Osteocyte (in vitro differentiated cells): ENCODE measurements at places on chromosomes 6 and 20. TPM values are rescaled to one million over a fixed set of nuclear protein-coding genes. Genes with fewer than 3 reads are reported as not detected.

Gene GATA5
- not detected in 2 replicates for total RNA-seq

Gene RAET1L
- not detected in 2 replicates for total RNA-seq

Gene PKIB
- total RNA-seq = 28.7 and 35.0 TPM in 2 replicates

Gene SDCBP2
- total RNA-seq = 0.97 and 1.6 TPM in 2 replicates

Gene GPX5
- total RNA-seq = not detected in 2 replicates

Gene RRAGD
- 4.5 TPM in 2 replicates for total RNA-seq

Gene DEFB127
- total RNA-seq = not detected in 2 replicates

Gene SLC22A7
- not detected in 2 replicates for total RNA-seq

Gene C6orf118
- total RNA-seq = not detected in 2 replicates

Gene SOX18
- 1.2 and 2.0 TPM in 2 replicates for total RNA-seq

GRCh38 chr6:10556992-10557391, 35.8 kb downstream of the GCNT2 start:
- H3K27me3 ChIP-seq = peaks cover 39% of the 10 kb centered on the region
- no peaks in the 10 kb centered on the region for H3K36me3 ChIP-seq
- H3K4me3 ChIP-seq = no peak overlapping the region
- peaks cover 28% of the 10 kb centered on the region for H3K4me1 ChIP-seq
- no peak overlapping the region for H3K27ac ChIP-seq

DNA sequence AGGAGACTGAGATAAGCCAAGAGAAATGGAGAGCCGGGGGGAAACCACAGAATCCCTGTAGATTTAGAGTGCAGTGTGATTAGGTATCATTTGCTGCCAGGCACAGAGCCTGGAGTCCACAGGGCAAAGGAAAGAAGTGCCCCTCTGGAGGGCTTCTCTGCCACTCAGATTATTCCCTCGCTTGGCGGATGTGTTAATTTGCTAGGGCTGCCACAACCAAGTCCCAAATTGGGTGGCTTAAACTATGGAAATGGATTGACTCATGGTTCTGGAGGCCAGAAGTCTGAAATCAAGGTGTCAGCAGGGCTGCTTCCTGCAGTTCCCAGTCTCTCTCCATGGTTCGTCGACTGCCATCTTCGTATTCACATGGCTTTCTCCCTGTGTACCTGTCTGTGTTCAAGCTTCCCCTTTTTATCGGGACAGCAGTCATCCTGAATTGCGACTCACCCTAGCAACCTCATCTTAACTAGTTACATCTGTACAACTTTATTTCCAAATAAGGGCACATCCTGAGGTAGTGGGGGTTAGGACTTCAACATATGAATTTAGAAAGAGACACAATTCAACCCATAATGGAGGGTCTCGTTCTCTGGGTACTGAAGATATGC, 122.2 kb downstream of the ANKRD60 start:
- H3K27ac ChIP-seq = no peak overlapping the region
- H3K4me1 ChIP-seq = peaks cover 9% of the 10 kb centered on the region
- H3K27me3 ChIP-seq = no peaks in the 10 kb centered on the region
- H3K36me3 ChIP-seq = no peaks in the 10 kb centered on the region
- peak; percentile 54 for DNase-seq
- H3K4me3 ChIP-seq = no peak overlapping the region

DNA sequence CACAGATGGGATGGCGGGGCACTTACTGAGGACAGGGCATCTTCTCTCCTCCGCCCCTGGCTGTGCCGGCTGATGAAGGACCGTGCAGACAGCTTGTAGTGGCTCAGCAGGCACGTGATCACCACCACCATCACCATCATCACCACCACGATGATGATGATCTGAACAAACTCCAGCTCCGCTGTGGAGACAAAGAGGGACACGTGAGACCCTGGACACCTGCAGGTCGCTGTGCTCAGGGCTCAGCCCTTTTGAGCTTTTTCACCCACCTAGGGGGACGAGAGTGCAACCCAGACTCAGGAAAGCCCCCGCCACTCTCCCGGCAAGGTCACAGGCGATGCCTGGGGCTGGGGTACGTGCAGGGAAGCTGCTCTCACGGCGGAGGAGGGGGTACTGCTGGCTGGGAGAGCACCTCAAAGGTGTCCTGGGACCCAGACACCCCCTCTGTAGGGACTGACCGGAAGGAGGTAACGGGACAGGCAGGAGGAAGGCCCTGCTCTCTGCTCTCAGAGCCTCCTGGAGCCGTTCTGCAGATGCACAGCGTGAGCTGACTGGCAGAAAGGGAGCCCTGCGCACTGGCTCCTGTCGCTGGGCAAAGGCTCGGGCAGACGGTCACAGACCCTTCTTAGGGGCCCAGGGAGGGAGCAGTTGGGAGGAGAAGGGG, 39.4 kb upstream of the ZBP1 start:
- H3K27me3 ChIP-seq = no peaks in the 10 kb centered on the region
- peak; percentile 79 for DNase-seq
- peaks cover 21% of the 10 kb centered on the region for H3K36me3 ChIP-seq
- no peak overlapping the region for H3K4me3 ChIP-seq

DNA sequence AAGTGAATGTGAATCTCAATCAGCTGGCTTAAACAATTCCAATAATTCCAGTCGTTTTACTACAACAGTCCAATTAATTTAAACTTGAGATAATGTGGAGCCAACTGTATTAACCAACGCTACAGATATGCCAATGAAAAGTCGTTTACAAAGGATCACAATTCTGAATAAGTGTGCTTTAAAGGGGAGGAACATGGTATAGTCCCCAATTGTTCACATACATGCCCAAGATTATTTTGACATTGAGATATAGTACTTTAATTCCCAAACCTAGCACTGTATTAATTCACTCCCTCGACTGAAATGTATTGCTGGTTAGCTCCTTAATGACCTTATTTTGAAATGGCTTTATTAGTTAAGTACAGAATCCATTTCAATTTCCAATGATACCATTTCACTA, 2.5 kb downstream of the AKIRIN2 start:
- H3K36me3 ChIP-seq = peaks cover 1% of the 10 kb centered on the region
- DNase-seq = no peak
- H3K4me1 ChIP-seq = peaks cover 50% of the 10 kb centered on the region
- no peaks in the 10 kb centered on the region for H3K27me3 ChIP-seq

DNA sequence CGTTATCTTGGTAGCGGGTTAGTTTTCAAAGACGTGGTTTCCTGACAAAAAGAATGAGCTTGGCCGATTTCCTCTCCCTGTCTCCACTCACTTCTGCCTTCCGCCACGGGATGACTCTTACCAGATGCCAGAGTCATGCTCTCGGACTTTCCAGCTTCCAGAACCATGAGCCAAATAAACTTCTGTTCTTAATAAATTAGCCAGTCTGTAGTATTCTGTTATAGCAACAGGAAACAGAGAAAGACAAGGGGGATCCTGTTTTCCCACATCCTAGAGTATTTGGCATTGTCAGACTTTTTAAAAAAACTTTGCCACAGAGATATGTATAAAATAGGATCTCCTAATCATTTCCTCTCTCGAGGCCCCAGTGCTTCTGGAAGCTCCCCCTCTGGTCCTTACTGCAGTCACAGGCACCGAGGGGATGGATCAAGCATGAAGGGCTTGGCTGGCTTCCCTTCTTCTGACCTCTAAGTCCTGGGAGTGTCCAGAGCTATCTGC, 84.9 kb upstream of the NAA20 start:
- no peak overlapping the region for H3K4me3 ChIP-seq
- peaks cover 7% of the 10 kb centered on the region for H3K36me3 ChIP-seq
- DNase-seq = no peak
- H3K4me1 ChIP-seq = peaks cover 9% of the 10 kb centered on the region

DNA sequence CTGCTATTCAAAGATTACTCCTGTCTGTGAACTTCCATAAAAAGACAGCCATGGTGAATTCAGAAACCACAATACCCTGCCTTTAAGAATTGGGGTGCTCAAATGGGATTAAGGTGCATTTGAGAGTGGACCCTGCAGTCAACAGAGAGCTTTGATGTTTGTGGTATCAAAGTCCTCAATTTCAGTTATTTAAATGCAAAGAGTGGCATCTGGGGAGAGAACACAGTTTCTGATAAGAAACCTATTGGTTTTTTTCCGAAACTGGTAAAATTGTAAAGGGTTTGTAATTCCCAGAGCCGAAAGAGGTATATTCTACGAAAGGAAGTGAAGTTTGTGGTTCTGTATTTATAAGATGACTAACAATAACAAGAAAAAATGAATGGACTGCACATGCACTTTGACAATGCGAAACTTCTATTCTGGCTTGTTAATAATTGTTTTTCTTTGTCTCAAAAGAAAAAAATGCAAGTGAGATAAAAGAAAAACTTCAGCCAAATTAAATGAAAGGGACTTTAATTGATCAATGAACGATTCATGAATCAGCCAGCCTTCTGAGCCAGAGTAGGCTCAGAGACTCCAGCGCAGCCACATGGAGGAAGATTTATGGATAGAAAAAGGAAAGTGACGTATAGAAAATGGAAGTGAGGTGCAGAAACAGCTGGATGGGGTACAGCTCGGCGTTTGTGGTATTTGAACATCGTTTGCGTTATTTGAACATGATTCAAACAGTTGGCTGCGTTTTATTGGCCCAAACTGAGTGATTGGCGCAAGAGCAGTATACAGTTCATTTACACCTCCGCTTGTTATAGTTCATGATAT, 70.5 kb upstream of the DUSP22 start:
- H3K4me1 ChIP-seq = peaks cover 15% of the 10 kb centered on the region
- no peak overlapping the region for H3K4me3 ChIP-seq
- H3K36me3 ChIP-seq = no peaks in the 10 kb centered on the region

DNA sequence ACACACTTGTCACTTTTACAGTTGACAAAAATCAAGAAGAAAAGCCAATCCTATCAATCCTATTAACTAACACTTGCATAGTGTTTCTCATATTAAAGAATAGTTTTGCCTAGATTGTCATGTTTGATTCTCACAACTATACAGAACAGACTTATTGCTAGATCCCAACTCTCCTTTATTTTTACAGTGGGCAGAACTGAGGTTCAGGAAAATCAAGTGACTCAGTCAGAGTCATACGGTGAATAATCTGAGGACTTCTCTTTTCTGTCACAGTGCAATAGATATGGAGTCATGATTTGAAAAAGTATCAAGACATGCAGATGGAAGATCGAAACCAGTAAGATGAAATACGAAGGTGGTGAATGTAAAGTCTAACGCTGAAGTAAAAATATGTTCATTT, 195.1 kb upstream of the CITED2 start:
- H3K4me3 ChIP-seq = no peak overlapping the region
- peaks cover 3% of the 10 kb centered on the region for H3K36me3 ChIP-seq
- peak overlapping the region; percentile 89 for H3K27ac ChIP-seq
- H3K27me3 ChIP-seq = no peaks in the 10 kb centered on the region
- H3K4me1 ChIP-seq = peaks cover 56% of the 10 kb centered on the region
- no peak for DNase-seq

DNA sequence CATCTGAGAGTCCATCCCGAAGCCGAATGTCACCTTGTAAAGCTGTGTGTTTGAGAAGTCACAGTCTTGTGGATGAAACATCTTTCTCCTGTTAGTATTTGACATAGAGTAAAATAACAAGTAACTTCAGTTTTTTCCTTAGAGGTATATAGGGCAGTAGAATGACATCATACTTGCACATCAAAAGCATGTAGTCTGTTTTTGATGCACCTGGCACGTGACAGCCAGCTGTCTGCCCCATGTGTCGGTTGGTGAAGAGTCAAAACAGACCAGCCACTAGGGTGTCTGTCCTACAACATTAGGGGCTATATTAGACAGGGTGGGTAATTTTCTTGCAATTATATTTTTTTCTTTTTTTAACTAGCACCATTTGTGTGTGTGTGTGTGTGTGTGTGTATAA, 70.2 kb downstream of the SNX9 start:
- no peak overlapping the region for H3K4me3 ChIP-seq
- peaks cover 1% of the 10 kb centered on the region for H3K4me1 ChIP-seq
- DNase-seq = no peak
- peaks cover 30% of the 10 kb centered on the region for H3K36me3 ChIP-seq
- no peaks in the 10 kb centered on the region for H3K27me3 ChIP-seq

GRCh38 chr6:162653808-162654207, 73.8 kb downstream of the PRKN start:
- H3K36me3 ChIP-seq = no peaks in the 10 kb centered on the region
- no peak overlapping the region for H3K4me3 ChIP-seq
- DNase-seq = no peak
- H3K27me3 ChIP-seq = no peaks in the 10 kb centered on the region
- peaks cover 6% of the 10 kb centered on the region for H3K4me1 ChIP-seq

- H3K27ac ChIP-seq = no peak overlapping the region
- peaks cover 2% of the 10 kb centered on the region for H3K27me3 ChIP-seq
- no peak overlapping the region for H3K4me3 ChIP-seq
- no peak for DNase-seq
- no peaks in the 10 kb centered on the region for H3K4me1 ChIP-seq
- no peaks in the 10 kb centered on the region for H3K36me3 ChIP-seq
Observed at GRCh38 chr6:14488180-14488579, 370.6 kb downstream of the CD83 start.

DNA sequence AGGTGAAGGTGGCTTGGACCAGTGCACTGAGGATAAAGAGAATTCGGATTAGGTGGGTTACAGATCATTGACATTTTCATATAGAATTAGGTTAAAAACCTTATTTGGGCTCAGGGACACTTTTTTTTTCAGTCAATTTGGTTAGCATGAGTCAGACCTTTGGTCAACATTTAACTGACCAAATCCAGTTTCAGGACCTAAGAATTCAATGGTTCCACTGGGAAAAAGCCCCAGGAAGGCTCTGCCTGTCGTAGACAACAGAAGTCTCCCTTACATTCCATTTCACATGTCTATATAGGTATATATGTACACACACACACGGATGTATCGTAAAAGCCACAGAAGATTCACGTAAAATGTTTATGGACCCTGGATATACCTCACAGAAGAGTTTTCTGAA, 184.2 kb upstream of the RREB1 start:
- no peaks in the 10 kb centered on the region for H3K36me3 ChIP-seq
- H3K27ac ChIP-seq = no peak overlapping the region
- no peak for DNase-seq

DNA sequence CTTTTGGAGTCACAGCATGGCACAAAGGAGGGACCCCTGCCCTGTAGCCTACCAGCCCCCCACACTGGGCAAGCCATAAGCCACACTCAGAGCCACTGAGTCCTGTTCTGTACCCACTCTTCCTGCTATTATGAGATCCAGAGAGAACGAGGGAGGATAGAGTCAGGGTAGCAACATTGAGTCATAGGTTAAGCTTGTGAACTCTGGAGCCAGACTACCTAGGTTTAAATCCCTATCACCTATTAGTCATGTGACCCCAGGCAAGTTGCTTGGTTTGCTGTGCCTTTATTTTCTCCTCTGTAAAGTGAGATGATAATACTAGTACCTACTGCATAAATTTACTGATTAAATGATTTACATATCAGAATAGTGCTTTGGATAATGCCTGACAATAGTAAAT, 540 bp downstream of the CNBD2 start:
- peaks cover 6% of the 10 kb centered on the region for H3K4me1 ChIP-seq
- DNase-seq = no peak
- peaks cover 9% of the 10 kb centered on the region for H3K27me3 ChIP-seq
- no peak overlapping the region for H3K27ac ChIP-seq
- no peak overlapping the region for H3K4me3 ChIP-seq
- no peaks in the 10 kb centered on the region for H3K36me3 ChIP-seq

GRCh38 chr20:16518784-16519084, 54.5 kb downstream of the KIF16B start:
- no peaks in the 10 kb centered on the region for H3K27me3 ChIP-seq
- peaks cover 7% of the 10 kb centered on the region for H3K36me3 ChIP-seq
- peak overlapping the region; percentile 46 for H3K27ac ChIP-seq

- DNase-seq = no peak
- H3K36me3 ChIP-seq = peaks cover 5% of the 10 kb centered on the region
- H3K27ac ChIP-seq = peak overlapping the region; percentile 81
- peaks cover 38% of the 10 kb centered on the region for H3K4me1 ChIP-seq
- H3K4me3 ChIP-seq = peak overlapping the region; percentile 76
Observed at GRCh38 chr6:73696966-73697655, 1.1 kb downstream of the CD109 start.
